RWPE2 (cell line): ENCODE measurements at places on chromosomes 1 and 21.

DNA sequence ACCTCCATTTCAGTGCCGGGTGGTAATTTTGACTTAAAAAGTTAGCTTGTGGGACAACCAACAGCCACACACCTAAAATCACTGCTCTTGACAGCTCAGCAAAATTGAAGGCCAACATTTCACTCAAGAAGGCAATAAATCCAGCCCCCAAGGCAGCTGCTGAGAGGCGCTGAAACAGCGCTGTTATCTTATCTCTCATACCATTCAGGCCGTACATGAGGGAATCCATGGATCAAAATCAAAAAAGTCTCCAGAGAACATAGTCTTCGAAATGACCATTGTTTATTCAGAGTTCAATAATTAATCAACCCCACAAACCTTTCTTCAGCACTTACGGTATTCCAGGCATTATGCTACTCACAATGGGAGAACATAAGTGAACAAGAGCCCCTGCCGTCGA lies 38.5 kb downstream of the ZBTB18 start:
- no peak for DNase-seq

- no peak for DNase-seq
Observed at GRCh38 chr21:16570856-16571255, 841.1 kb downstream of the USP25 start.

- no peak for DNase-seq
Observed at GRCh38 chr1:58942759-58943191, 158.9 kb upstream of the JUN start.

DNA sequence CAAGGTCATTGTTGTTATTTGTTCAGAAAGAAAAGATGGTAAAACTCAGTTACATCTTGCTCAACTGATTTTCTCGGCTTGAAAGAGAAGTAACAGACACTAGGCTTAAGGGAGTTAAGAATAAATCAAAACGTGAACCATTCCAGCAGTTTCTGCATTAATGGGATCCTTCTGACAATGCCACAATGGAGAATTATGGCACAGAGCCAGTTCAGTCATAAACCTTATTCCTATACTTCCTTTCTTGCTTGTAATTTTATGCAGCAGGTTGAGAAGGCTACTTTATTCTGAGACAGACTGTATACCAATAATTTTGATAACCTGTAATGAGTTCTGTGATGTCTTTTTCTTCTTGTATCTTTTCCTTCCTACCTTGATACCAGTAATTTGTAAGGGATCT lies 167.0 kb downstream of the C1orf21 start:
- DNase-seq: no peak

DNA sequence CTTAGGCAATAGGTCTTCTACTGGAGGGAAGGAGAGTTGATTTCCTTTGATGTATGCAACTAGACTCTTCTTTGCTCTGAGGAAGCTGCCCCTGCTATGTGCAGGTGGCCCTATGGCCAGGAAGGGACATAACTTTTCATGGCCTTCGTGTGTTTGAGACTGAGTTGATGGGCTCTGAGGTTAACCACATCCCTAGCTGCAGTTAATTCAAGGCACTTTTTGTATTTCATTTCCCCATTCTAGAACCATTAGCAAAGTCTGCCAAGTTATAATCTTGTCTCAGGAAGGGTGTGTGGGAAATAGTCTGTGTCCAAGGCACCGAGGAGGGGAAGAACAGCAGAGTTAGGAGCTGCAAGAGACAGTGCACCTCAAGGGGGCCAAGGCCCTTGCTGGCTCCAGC lies 2.5 kb downstream of the FCRL4 start:
- DNase-seq: no peak

DNA sequence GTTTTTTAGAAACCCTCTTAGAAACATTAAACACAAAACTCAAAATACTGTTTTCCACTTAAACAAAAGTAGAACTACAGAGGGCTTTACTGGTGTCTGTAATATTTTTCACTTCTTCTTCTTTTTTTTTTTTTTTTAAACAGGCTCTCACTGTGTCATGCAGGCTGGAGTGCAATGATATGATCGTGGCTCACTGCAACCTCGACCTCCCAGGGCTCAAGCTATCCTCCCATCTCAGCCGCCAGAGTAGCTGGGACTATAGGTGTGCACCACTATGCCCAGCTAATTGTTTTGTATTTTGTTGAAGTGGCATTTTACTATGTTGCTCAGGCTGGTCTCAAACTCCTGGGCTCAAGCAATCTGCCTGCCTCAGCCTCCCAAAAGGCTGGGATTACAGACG lies 194.8 kb downstream of the DAB1 start:
- no peak for DNase-seq

DNA sequence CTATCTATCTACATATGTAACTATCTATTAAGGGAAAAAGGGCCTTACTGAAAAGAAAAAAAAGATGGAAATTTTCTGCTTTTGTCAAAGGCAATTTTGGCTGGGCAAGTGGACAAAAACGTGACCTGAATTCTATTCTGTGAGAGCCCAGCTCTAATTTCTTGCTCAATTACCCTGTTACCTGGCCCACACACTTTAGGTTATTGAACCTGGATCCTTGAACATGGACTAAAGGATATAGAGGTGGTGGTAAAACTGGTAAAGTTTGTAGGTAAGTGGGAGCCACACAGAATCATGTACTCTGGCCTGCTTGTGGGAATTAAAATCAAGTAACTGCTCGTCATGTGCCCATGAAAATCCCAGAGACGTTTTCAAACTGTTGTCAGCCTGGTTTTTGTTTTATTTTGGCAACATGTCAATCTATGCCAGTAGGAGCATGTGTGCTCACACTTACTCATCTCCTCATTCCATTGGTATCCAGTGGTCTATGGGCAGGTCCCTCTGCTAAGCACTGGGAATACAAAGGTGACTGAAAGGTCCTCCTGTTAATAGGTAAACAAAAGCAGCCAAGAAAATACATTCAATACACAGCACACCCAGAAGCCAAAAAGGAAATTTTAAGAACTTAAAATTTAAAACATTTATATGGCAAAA lies 113.7 kb upstream of the WARS2 start:
- no peak for DNase-seq

DNA sequence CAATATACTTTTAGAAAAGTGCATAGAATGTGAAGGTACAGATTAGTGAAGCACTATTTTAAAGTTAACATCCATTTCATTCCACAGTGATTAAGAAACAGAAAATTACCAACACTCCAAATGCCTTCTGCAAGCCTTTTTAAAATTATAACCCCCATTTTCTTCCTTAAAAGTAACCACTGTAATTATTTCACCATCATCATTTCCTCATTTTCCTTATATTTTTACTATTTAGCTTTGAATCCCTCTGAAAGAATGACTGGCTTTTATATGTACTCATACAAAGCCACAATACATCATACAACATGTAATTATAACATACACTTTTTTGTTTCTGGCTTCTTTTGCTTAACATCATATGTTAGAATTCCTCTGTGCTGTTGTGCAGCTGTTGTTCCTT lies 6.5 kb upstream of the NEGR1 start:
- no peak for DNase-seq

- no peak for DNase-seq
Observed at GRCh38 chr1:106889583-106889982, 166.9 kb upstream of the PRMT6 start.

GRCh38 chr1:27377760-27378495 lies 3.3 kb upstream of the FCN3 start:
- no peak for DNase-seq

GRCh38 chr1:168374566-168374965 lies 93.9 kb downstream of the TBX19 start:
- no peak for DNase-seq

DNA sequence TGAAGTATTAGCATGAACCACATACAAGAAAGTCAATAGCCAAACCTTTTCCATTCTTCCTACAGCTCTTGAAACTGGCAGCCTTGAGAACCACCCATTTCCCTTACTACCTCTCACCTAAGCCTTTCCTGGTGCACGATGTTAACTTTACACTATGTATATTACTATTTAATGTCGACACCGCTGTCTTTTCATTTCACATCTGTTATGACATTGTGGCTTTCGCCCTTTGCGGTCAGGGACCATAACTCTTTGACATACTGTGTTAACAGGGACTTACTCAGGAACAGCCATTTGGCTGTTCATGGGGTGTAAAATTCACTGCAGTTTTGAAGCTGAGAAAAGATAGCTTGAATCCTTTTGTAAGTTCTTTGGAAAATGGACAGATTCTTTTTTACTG lies 21.1 kb upstream of the GPR88 start:
- no peak for DNase-seq

DNA sequence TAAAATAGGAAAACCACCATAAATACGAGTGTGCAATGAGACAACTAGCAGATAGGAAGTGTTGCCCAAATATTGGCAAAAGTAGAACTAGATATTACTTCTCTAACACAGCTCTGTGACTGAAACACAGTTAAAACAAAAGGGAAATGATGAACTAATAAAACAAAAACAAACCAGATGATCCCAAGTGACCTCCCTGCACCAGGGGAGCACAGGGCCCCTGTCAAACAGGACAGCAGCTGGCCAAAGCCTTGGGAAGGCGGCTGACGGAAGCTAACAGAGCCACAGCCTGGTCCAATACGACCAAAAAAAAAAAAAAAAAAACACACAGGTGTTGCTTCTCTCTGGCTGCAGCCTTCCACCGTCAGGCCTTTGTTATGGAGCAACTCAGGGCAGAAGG lies 17.8 kb downstream of the ZBTB17 start:
- DNase-seq: no peak
